Hepatic stellate cell (primary cell): ENCODE measurements at places on chromosomes 16 and 17.

DNA sequence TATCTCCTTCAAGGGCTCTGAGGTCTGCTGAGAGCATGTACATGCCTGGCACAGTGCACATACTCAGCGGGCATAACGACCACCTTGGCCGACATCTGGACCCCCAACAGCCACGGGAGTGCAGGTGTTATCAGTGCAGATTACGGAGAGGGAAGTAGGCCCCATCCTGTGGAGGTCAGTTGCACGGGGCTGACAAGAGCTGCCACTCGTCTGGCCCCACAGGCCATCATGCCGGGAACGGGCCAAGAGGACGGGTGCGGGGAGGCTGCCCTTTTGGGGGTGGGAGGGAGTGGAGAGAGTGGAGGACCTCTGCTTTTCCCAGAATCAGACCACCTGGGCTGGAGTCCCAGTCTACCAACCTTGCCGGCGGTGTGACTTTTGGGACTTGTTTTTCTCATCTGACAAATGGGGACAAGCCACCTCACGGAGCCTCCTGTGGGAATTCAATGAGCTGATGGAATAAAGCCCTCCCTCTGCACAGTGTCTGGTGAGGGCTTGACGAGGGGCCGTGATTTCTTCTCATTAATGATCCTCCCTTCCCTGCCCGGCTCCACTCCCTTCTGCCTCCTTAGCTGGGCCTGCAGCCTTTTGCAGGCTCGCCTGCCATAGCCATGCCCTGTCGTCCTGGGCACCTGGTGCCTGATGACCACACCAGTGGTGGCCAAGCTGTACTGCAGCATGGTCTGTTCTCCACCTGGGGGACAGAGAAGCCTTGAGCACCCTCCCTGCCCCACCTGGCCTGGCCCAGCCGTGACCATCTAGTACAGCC is 4.6 kb downstream of the PRSS33 start:
- no peak for DNase-seq

DNA sequence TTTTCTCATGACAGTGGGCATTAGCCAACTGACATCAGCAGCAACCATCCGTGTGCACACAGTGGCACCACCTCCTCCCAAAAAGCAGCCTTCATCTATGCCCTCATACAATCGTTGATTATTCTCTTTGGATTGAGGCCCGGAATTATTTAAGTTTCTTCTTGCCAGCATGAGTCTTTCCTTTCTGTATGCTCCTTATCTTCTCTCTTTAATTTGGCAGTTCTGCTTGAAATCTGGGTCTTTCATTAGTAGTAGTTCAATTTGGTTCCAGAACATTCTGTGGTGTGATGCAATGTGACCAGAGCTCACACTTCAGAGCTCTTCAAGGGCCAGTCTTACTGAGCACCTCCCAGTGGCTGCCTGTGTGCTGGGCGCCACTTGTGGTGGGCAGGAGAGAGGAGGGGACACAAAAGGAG is 52.2 kb upstream of the STH start:
- DNase-seq, result no peak

DNA sequence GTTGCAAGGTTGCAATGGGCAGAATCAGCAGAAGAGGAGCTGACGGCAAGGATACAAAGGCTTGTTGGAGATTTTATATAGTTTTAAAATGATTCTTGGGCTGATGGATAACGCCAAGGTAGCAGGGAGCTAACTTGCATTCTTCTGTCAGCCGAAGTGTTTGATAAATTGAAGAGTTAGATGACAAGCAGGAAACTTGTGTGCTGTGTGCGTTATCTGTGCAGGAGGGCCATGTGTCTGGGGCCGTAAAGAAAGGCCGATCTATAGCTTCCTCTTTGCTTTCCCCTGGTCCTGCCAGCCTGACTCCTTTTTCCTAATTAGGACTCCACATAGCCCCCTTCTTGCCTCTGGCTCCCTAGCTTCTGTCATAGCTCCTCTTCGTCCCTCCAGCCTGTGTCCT is 6.7 kb upstream of the WWOX start:
- no peak for DNase-seq

DNA sequence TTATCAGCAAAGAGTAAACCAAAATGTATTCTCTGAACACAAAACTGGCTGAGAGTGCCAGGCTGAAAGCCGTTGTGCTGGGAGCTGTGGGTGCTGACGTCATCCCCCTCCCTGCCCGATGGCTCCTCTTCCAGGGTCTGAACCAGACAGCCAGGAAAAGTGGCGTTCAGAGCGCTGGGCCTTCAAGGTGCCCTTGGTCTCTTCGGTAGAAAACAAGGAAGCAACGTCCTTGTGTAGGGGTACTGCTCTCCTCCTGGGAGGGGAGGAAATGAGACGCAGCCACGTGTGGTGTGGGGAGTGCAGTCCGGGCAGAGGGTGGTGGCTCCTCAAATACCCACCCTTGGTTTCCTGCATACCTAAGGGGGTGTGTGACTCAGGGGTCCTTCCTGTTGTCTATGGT is 394.7 kb downstream of the SEC14L1 start:
- DNase-seq, result no peak

DNA sequence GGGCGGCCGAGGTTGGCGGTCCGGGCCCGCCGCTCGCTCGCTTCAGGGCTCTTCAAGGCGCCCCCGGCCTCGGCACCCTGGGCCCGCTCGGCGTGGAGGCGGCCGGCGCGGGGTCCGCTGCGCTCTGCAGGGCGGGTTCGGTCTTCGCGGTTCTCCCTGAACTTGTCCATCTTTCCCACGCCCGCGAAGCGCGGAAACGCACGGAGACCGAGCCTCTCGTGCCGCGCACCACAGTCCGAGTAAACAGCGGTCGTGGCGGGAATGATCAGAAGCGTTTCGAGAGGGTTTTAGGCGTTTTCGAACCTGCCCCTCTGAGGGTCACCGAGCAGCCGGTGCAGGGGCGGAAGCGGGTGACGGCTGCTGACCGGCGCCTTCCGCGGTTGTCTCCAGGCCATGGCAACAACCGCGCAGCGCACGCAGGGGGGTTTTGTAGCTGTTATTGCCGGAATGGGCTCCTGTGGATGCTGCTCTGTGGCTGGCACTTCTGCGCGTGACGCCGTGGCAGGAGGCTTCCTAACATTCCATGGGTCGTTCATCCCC is 414 bp downstream of the NARF start:
- DNase-seq, result no peak

DNA sequence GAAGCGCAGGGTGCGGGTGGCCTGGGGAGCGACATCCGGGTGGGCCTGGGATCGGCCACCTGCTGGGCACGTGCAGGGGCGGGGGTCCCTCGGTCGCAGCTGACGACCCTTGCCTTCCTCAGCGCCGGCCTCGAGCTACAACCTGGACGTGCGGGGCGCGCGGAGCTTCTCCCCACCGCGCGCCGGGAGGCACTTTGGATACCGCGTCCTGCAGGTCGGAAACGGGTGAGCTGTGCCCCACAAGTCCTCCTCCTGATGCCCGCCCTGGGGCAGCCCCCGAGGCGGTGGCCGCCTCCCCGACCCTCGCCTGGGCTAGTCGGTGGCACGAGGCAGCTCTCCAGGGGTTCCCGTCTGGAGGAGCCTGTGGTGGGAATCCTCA is 1.5 kb downstream of the ITGAL start:
- DNase-seq, result no peak
